ENCODE measurements at places on chromosomes 7 and 10. TPM values are rescaled to one million over a fixed set of nuclear protein-coding genes. Genes with fewer than 3 reads are reported as not detected.

DNA sequence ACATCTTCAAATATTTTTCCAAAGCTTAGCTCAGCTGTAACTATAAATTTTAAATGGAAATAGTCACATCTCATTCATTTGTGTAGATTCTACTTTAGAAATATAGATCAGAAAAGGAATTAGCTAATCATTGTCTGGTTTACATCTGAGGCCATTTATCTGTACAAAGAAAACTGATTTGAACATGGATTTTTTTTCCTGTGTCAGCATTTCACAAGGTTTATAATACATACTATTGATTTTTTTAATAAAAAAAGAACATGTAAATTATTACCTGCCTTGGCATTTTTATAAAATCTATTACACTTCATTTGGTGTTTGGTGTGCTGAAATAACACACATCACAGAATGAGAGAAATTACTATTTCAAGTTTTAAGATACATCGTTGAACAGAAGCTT, 3.5 kb upstream of the GPR37 start:
- no peak for DNase-seq

- no peak for DNase-seq
Observed at GRCh38 chr10:74483356-74483755, 332.3 kb downstream of the ADK start.

DNA sequence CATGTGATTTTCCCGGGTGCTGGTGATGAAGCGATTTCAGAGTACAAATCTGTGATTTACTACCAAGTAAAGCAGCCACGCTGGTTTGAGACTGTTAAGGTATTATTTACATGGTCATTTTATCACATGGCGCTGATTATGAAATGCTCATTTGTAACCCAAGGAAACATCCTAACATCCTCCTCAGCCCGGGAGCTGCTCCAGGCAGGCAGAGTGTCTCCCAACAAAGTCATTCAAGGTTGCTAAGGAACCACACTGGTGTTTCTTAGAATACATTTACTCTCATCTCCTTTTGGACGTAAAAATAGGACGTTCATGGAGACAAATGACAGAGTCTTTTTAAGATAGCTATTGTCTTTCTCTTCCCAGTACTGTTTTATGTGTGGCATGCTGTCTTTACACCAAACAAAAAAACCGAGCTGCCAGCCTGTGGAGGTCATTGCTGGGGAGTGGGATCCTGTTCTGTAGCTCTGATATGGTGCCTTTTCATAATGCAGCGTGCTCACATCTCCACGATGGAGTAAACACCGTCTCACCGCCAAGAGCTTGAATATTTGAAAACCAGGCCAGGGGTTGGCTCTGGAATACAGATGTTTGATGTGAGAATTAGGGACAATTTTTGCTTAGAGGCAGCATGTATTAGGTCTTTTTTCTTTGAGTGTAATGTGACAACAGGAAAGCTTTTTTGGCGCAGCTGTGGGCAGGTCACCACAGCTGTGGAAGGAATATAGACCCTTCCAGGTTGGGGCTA, 119.6 kb downstream of the DOCK1 start:
- no peak for DNase-seq

GRCh38 chr7:33705333-33705833, 200.0 kb upstream of the BMPER start:
- no peak for DNase-seq

The FAM25A gene
- total RNA-seq: not detected

The CFAP43 gene
- 2.7 TPM for total RNA-seq

The PIK3AP1 gene
- total RNA-seq: 0.43 TPM

Data from Caki2 (cell line).